NCI-H1417 (cell line): ENCODE measurements at places on chromosomes 12 and 14.

DNA sequence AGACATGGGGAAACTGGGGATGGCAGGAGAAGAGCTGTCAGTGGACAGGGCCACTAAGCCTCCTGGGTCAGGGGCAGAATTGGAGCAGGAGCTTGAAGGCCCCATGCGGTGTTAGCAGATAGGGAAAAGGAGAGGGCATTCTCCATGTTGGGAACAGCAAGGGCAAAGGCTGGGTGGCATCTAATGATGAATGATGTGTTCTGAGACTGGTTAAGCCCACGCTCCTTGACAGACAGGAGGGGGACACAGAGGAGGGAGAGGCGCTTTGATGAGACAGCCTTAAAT lies 63.0 kb downstream of the CLMN start:
- DNase-seq = no peak

DNA sequence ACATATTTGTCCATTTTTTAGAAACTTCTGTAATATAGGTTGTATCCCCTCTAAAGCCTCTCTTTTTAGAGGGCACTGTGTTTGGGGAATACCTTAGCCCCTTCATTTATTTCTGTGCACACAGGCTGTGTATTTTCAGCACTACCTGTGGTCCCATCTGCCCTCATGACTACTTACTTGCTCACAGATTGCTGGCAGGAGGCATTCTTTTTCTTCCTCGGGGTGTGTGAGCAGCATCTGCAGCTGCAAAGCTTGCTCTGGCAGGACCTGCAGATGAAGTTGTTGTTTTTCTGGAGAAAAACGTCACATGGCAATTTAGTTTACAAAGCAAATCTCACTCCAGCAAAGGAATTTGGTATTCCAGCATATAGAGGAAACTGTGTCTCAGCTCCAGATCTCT lies 24.3 kb downstream of the ANG start:
- DNase-seq = no peak

DNA sequence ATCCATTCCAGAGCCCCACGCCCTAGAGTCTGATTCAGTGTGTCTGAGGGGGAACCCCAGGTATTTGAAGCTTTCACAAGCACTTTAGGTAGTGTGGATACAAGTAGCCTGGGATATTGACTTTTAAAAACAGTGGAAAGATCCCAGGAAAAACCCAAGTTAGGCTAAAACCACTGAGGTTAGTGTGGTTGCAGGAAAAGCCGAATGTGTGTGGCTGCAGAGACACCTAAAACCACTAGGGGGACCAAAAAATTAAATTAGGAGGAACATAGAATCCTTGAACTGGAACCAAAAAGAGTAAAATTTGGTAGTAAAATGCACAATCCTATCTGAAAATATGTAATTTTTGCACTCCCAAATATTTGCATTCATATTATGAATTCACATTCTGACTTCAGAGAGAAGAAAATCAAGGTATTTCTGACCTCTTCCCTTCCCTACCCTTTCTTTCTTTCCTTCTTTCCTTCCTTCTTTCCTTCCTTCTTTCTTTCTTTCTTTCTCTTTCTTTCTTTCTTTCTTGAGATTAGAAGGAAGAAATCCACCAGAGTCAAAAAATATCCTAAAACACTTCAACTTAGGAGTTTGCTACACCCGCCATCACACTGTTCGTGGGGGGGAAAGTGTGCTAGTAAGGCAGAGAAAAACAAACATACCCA lies 37.8 kb downstream of the SLCO1A2 start:
- DNase-seq = no peak

DNA sequence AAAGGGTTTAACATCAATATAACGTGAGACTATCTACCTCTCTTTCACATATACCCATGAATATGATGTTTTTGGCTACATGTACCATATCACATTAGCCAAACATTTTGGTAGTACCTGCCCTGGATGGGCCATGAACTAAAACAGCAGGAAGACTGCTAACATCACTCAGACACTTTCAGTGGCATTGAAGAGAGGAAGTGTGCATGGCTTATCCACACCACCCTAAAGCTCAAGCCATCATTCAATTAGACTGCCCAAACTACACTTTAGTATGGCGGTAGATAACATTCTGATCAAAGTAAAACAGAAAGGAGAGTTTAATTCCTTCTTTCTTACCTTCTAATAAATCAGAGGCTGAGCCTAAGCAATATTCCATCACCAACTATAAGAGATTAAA lies 103.0 kb downstream of the PEBP1 start:
- DNase-seq = no peak

DNA sequence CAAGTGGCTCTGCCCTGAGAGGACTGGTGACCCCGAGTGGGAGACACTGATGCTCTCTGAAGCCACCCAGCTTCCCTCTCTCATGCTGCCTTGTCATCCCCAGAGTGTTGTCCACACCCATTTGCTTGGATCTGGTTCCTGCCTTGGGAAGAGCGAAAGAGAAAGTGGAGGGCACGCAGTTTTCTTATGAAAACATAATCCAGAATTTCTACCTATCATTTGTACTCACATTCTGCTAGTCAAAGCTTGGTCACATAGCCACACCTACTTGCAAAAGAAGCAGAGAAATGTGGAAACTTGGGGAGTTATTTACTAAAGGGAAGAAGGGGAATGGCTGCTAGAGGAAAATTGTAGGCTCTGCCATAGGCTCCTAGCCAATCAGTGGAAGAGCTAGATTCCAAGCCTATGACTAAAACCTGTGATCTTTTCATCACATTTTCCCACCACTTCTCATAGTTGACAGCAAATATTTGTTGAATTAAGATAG lies 326.3 kb downstream of the ZFP36L1 start:
- DNase-seq = no peak
